ENCODE measurements at places on chromosomes 16 and 17.

DNA sequence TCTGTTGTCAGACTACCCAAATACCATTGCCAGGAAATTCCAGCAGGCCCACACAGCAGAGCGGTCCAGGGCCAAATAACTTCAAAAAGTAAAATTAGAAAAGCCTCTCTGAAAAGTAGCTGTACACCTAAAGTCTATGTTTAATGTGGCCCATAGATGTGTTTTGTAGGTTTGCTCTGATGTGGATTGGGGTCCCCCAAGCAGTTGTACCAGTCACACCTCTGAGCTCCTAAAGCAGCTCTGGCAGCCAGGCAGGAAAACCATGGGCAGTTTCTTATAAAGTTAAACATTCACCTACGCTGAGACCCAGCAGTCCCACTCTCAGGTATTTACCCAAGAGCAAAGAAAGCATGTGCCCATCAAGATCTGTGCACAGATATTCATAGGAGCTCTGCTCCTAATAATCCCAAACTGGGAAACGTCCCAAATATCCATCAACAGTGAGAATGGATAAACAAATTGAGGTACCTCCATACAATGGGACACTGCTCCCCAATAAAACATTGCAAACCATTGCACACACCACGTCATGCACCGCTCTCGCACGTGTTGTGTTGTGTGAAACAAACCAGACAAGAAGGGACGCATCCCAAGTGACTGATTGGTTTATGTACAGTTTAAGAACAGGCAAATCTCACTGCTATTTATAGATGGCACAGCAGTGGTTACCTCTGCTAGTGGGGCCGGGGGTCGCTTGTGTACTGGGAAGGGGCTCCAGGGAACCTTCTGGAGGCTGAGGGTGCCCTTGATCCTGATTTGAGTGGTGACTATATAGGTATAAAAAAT is 15.8 kb upstream of the PRM1 start:
- DNase-seq = no peak

GRCh38 chr16:11679941-11680911 is 12.0 kb downstream of the SNN start:
- no peak for DNase-seq

DNA sequence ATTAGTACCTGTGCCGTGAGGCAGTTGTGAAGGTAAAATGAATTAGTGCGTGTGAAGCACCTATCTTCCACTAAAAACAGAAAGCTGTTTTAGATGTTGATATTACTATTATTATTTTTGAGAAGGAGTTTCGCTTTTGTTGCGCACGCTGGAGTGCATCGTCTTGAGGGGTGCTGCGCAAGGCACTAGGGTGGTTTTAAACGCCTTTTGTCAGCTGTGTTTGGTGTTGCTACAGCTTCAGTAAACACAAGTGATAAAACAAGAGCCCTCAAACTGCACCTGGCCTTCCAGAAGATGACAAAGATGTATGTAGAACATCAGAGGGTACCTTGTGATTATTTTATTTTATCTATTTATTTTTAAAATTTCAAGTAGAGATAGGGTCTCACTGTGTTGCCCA is 38.2 kb downstream of the PLCG2 start:
- DNase-seq = no peak

DNA sequence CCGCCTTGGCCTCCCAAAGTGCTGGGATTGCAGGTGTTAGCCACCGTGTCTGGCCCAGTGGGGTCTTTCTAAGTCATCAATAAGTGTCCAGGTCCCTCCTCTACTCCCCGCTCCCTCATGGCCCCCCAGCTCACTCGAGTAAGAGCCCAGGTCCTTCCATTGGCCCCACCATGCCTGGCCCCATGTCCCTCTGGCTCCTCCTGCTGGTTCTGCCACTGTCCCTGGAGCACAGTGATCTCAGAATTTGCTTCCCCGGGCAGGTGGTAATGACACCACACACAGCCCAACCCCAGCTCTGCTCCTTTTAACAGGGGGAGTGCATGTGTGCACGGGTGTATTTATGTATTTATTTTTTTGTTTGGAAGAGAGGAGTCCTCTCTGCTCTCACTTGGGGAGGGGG is 19.6 kb downstream of the MGAT5B start:
- DNase-seq = no peak

DNA sequence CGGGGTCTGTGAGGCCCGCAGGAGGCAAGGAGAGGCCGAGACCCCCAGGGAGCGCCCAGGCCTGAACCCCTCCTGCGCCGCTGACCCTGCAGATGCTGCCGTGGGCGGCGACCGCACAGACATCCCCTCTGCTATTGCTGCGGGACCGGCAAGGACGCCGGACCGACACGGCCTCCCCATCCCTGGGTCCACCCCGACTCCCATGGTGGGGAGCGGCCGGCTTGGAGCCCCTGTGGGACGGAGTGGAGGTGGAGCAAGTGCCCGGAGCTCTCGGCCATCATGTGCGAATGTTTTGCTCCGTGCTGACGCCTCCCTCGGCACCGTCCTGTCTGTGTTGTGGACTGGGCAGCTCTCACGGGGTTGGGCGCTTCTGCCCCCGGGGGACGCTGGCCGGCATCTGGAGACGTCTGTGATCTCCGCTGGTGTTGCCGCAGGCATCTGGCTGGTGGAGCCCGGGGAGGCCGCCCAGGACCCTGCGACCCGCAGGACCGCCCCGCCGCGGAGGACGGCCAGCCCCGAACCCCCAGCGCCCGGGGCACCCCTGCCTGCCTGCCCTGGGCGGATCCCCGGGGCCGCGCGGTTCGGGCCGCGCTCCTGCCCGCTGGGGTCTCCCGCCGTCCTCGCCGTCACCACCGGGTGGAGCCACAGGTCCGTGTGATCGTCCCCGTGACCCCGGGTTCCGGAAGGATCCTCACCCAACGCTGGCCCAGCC is 12.8 kb upstream of the GNG13 start:
- peak; percentile 39 for DNase-seq

GRCh38 chr16:67212766-67213165 is 13.8 kb downstream of the ELMO3 start:
- no peak for DNase-seq

DNA sequence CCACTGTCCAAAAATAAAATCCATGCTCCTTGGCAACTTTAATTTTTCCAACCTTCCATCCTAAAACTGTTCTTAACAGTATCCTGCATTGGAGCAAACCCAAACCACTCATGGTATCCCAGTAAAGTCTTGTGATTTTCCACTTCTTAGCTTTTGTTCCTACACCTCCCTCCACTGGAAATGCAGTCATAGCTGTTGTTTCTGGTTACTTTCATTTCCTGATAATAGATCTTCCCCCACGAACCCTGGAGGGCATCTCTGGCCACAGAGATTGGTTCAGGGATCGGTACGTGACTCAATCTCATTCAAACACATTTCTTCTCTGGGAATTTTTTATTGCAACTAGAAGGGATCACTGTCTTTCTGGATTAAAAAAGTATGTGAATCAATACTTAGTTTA is 276.0 kb downstream of the GRIN2A start:
- DNase-seq = no peak
